RCC 7860 (cell line): ENCODE measurements at places on chromosomes 7 and 10.
A peak's percentile ranks its signal among the peaks of the same experiment; 100 is the strongest.

- no peak for DNase-seq
These were observed 76.0 kb upstream of the NPTX2 start for GRCh38 chr7:98541101-98541500.

- peak; percentile 66 for DNase-seq
These were observed 32.9 kb upstream of the KMT2E start for GRCh38 chr7:104980841-104981671.

GRCh38 chr10:43126759-43127424 is 11.4 kb upstream of the CSGALNACT2 start:
- DNase-seq = no peak

DNA sequence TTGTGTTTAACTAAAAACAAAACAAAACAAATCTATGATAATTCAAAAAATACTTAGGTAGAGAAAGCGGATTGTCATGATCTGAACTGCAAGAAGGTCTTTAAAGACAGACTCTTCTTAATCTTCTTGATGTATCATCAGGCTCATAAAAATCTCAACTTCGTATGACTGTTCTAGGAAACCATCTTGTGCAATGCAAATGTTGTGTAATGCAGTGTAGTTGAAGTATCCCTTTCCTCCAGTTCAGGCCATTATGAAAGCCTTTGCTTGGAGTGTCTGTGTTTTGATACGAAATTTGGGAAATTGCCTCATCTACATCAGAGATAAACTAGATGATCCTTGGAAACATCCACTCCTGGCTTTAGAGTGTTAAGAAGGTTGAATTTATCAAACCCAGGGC is 30.9 kb downstream of the CDK1 start:
- no peak for DNase-seq

GRCh38 chr7:2718296-2718965 is 30.4 kb downstream of the AMZ1 start:
- DNase-seq = no peak

DNA sequence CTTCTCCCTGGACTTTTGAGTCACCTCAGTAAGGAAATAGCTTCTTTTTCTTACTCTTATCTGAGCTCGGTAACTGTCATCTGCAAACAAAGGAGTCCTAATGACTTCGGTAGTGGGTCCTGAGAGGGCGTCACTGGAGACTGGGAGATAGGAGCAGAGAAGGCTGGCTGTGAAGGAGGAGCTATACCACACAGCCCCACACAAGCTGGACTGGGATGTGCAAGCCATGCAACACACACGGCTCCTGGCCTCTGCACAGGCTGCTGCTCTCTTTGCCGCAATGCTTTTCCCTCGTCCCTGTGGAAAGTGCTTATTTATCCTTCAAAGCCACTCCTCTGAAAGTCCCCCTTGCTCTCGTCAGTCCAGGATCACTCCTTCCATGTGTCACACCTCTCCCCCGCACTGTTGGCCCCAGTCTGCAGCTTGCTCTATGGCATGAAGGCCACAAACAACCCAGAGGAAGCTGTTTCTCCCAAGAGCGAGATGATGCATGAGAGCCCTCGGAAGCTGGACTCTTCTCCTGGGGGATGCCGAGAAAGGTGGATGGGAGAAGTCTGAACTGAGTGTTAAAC is 14.9 kb downstream of the TMEM273 start:
- no peak for DNase-seq

- no peak for DNase-seq
These were observed 39.4 kb upstream of the ATOH7 start for GRCh38 chr10:68271196-68271882.

- no peak for DNase-seq
These were observed 31.9 kb upstream of the CBLL1 start for GRCh38 chr7:107712025-107712424.

DNA sequence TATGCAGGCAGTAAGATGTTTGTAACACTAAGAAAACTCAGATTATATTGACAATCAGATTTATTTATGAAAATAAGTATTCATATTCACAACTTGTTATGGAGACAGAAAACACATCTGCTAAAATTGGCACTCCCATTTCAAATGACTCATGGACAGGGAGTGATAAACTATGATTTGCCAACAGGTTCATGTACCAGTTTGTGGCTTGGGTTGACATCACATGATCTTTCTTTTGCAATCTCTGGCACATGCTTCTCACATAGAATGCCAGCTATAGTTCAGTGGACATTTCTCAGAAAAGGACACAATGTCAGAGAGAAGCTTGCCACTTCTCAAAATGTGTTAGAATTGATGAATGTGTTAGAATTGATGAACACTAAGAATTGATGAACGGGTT is 663.2 kb upstream of the ANKRD30A start:
- DNase-seq = no peak

GRCh38 chr10:6516281-6516928 is 63.7 kb downstream of the PRKCQ start:
- no peak for DNase-seq

DNA sequence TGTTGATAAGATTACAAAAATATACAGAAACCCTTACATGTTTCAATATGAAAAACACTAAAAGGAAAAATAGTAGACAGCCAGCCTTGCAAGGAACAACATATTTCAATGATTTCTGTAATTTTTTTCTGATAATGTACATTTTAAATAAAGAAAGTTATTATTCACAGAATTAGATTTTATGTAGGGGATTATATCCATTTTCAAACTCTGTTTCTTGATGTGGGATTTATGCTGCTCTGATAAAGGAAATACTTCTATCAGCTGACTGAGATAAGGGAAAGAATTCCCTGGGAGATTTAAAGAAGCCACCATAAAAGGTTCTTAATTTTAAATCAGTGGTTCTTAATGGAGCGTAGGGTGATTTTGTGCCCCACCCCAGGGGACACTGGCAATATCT is 180.4 kb downstream of the ADAM12 start:
- no peak for DNase-seq

DNA sequence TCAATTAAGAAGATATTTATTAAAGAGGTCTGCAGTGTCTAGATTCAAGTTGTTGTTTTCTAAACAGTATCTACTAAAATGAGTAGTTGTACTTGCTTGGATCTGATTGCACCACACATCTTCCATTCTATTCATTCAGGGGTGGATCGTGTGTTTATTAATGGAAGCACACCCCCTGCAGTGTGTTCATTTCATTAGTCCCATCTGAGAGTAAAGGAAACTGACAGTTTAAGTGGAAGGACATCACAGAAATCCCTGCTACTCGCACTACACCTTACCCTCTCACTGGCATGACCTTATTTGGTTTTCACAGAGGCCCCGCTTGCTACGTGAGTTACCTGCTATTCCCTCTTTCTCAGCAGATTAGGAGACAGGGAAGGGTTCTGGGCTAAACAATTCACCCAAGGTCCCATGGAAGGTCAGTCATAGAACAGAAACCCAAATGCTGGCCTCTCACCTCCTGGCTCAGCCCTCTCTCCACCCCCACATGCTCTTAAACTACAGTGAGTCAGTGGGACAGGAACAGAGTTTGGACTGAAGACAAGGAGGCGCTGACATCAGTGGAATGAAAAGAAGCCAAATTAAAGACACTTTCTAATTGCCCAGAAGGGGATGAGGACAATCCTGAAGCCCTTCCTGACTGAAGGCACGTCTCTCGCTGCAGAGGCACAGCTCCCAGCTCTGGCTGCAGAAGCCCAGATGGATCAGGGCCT is 369.2 kb upstream of the NRP1 start:
- DNase-seq = no peak

- DNase-seq = no peak
These were observed 86.7 kb downstream of the ARHGAP22 start for GRCh38 chr10:48517911-48518811.

- no peak for DNase-seq
These were observed 5.1 kb downstream of the AUTS2 start for GRCh38 chr7:69603351-69603750.

GRCh38 chr10:28806951-28807759 is 129.8 kb downstream of the BAMBI start:
- DNase-seq = no peak

- no peak for DNase-seq
These were observed 81.9 kb upstream of the BTBD16 start for GRCh38 chr10:122189185-122189584.

GRCh38 chr10:46237815-46238510 is 48.8 kb upstream of the ANTXRL start:
- no peak for DNase-seq

DNA sequence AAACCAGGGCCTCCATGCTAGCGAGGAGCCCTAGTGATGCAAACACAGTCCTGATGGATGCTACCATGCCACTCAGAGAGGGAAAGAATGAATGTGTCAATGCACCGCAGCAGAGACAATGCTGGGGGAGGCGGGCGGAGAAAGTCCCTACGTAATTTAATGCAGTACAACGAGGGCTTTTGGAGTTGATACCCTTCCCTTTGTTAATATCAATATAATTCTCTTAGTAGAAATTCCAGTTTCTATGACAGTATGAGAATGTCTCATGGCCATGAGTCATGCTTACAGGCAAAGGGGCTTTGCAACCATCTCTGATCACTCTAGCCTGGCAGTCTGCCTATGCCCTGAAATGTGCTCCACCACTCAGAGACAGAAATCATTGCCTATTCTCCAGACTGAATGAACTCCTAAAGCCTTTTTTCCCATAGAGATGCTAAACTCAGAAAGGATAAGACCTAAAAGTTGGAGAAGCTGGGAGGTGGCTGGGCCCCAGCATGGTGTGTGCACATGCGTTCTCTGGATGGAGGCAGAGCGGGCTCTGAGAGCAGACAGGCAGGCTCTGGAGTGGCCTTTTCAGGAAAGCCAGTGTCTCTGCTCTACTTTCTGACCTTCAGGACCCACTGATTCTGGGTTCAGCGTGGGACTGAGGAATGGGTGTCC is 20.3 kb upstream of the GIMAP2 start:
- no peak for DNase-seq

GRCh38 chr7:158614700-158615099 is 27.1 kb upstream of the PTPRN2 start:
- no peak for DNase-seq

DNA sequence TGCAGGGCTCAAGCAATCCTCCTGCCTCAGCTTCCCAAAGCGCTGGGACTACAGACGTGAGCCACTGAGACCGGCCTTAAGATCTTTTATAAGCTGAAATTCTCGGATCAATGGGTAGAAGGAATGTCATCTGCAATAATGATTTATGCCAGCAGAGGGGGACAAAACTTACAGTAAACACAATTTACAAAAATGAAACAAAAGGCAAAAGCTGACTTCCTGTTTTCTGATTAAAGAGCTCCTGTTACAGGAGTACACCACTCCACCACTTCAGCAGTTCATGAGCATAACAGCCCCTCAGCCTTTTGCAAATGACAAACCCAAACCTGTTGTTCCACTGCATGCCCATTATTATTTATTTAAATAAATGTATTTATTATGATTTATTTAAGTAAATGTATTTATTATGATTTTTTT is 88.5 kb upstream of the ATP6V0A4 start:
- peak; percentile 65 for DNase-seq

DNA sequence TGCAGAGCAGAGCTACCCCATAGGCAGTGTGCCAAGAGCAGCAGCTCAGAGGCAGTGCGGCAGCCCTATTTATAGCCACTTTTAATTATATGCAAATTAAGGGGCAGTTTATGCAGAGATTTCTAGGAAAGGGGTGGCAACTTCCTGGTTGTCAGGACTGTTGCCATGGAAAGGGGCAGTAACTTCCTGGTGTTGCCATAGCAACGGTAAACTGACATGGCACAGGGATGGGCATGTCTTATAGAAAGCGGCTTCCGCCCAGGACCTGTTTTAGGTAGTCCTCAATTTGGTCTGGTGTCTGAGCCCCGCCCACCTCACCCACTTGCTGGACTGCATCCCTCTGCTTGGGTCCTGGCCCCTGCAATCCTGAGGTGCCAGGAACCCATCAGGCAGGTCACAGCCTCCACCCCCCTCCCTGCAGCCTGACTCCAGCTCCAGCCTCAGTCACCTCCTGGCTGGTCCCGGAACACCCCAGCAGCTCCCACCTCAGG is 115.8 kb downstream of the TMEM130 start:
- DNase-seq = no peak

- no peak for DNase-seq
These were observed 21.6 kb downstream of the MEST start for GRCh38 chr7:130513447-130513846.

DNA sequence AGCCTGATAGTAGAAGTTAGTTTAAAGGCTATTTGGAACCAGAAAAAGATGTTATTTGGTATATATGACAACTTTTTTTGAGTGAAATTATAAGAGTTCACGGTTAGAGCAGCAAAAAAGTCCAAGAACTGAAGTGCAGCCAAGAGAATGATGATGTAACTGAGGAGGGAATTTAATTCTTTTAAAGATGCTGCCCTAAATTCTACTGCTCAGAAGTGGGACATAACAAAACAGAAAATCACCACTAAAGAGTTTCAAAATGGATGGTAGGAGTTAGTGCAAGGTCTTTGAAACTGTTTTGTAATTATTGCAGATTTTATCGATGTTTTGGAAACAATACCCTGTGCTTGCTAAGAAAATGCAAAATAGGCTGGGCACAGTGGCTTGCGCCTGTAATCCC is 6.5 kb downstream of the SAMD8 start:
- DNase-seq = no peak

DNA sequence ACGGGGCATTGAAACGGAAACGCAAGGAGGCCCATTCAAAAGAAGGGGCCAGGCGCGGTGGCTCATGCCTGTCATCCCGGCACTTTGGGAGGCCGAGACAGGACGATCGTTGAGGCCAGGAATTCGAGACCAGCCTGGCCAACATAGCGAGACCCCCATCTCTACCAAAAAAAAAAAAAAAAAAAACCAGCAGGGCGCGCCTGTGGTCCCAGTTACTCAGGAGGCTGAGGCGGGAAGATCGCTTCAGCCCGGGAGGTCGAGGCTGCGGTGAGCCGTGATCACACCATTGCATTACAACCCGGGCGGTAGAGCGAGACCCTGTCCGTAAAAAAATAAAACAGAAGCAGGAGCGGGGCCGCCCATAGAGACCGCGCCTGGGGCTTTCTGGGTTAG is 396 bp downstream of the PSMG3 start:
- no peak for DNase-seq

DNA sequence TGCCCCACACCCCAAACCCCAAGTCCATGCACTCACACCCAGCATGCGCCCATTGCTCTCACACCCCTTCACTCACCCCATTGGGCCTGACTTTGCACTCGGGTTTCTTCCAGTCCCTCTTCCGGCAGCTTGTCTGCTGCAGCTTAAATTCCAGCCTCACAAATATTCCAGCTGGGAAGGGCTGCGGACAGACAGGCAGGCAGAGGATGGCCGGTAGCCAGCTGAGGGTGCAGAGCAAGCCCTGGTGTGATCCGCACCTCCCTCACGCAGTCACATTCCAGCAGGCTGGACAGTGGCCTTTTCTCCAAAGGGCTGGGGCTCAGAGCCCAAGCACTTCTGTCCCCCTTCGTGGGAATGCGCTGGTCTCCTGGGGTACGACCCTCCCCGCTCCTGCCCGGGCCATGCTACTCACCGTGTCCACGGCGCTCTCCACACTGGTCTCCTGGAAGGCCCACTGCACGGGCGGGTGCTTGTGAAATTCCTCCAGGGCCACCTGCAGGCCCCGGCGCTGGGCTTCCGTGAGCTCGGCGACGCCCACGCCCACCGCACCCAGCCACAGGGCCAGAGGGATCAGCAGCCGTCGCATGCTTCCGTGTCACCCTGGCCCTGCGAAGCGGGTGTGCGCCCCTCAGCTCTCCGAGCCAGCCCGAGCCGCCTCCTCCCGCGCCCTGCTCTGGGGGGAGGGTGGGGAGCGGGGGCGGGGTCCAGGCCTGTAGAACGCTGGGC is 1.2 kb downstream of the RARRES2 start:
- DNase-seq = peak; percentile 84
